ENCODE measurements at places on chromosomes 2 and 18.

GRCh38 chr2:160538559-160539355 is 45.1 kb upstream of the RBMS1 start:
- no peak for DNase-seq

GRCh38 chr2:199862788-199863187 is 11.8 kb upstream of the FTCDNL1 start:
- DNase-seq, result no peak

DNA sequence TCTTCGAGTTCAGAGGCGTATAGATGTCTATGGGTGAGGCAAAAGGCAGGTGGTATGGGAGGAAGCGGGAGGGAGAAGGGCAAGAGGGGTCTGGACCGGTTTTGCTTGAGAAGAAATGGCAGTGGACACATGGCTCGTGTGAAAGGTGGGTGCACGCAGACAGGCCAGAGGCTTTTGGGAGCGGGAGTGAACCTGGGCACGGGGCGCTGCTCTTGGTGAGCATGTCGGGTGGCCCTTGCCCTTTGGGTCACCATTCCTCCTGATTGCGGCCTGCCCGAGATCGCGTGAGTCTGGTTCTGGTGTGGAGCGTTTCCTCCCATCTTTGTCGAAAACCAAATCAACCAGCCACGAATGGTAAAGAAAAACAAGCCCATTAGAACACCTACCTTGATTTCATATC is 12.6 kb downstream of the LDLRAD4 start:
- DNase-seq, result no peak

GRCh38 chr2:190714958-190715357 is 66.1 kb downstream of the NAB1 start:
- DNase-seq, result no peak

DNA sequence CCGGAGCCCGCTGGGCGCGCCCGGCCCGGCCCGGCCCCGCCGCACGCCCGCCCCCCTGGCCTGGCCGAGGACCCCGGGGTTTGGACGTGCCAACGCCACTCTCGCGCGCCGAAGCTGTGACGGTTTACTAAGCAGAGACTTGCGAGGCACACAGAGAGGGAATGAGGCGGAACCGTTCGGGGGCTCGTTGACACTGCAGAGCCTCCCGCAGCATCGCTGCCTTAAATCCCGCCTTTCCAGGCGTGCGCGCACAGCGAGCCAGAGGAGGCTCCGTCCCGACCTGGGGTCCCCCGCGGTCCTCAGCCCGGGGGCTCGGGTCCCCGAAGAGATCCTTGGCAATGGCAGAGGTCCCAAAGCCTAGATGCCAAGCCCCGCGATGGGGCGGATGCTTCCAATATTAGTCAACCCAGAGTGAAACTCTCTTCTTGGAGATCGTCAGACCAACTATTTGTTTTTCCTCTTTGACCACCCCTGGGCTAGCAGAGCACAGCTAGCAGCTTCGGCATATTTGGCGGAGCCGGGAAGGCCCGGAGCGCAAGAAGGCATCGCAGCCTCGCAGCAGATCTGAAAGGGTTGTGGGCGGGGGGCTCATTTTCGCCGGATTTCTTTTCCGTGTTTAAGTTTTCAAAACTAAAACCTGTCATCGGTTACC is at the start of gene ZNF385B:
TSS of gene ZNF385B (minus strand) at position 197 of the 652 bp plus-strand sequence.
- DNase-seq, result no peak

DNA sequence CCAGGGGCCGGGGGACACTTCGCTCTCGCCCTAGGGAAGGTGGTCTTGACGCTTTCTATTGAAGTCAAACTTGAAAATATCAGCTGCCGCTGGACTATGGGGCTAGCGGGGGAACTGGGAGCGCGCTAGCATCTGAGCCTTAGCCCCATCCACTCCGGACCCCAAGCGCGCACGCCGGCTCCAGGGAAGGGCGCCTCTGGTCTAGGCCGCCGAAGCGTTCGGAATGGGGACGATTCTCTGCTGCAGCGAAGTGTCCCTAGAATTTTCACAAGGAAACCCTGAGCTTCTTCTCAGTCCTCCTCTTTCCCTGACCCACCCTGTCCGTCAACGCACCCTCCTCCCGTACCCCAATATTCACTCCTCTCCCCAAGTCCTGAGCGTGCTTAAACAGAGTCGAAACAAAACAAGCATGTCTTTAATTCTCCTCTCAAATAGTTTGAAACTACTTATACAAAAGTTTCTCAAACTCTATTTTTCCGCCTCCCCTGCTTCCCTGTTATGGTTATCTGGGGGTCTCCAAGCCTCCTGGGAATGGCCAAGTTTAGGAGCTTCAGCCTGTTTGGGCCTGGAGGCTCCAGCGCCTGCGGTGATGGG is 5.0 kb downstream of the RAX start:
- DNase-seq, result no peak
